ENCODE measurements at places on chromosomes 3 and 15.

DNA sequence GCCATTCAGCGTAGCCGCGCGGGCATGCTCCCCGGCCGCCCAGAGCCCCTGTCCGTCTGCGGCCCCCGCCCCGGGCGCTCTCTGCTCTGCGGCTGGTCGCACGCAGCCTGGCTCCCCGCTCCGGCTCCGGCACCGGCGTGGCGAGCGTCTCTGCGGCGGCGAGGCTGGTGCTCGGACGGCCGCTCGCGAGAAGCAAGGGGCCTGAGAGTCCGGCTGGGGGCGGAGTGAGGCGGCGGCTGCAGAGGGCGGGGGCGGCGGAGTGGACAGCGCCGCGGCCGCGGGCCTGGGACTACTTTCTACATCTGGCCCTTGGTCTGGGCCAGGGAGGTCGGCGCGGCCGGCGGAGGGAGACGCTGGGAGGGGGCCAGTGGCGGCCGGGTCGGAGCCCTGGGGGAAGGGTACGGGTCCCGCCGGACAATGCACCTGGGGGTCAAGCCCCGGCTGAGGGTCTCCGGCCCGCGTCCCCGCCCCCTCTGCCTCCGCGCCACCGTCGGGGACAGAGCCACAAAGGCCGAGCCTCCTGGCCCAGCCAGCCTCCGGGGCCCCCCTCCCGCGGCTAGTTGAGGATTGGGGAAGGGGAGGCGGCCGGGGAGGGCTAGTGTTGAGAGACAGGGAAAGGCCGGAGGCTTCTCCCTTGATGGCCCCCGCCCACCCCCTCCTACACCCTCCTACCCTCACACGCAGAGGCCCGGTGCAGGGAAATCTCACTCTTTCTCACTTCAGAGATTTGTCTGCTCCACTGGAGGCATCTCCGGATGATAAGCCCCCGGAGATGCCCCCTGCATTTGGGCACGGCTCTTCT, at the start of gene PRTG:
PRTG (minus strand) TSS at position 226 of the 802 bp plus-strand sequence; CDS start at position 5, 221 bp downstream.
- DNase-seq: no peak

GRCh38 chr3:192433704-192434103, 293.6 kb downstream of the FGF12 start:
- DNase-seq: no peak

- DNase-seq: peak; percentile 64
These were observed 24.6 kb upstream of the CORO2B start for GRCh38 chr15:68553994-68554720.

DNA sequence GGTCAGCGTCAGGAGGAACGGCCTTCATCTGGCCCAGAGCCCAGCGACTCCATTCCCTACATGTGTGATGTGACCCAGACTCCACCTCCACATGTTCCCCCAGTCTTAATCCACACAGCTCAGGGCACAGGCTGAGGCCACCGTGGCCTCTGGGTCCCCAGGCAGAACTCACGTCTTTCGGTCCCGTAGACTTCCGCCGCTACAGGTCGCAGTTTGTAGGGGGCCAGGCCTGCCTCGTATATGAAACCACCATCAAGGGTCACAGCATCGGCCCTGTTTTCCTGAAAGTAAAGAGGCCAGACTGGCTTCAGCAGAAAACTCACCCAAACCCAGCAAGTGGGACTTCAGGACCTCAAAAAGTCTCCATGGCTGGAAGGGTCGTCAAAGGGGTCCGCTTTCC, 8.6 kb downstream of the LTF start:
- DNase-seq: no peak

DNA sequence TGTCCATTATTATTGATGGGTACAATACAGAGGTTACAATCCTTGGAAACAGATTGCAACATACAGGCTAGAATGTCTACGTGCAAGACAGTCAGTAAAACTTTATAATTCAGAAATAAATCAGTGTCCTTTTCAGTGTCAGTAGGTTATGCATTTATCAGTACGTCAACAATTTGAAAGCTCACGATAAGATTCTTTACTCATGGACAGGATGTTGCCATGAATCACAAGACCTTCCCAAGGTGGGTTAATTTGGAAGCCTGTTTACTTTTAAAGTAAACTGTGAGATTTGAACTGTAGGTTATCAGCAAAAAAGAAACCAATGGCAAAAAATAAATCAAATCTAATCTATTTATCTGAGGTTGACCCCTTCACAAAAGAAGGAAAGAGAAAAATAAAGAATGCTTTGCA, 243.9 kb upstream of the AGTR1 start:
- no peak for DNase-seq

DNA sequence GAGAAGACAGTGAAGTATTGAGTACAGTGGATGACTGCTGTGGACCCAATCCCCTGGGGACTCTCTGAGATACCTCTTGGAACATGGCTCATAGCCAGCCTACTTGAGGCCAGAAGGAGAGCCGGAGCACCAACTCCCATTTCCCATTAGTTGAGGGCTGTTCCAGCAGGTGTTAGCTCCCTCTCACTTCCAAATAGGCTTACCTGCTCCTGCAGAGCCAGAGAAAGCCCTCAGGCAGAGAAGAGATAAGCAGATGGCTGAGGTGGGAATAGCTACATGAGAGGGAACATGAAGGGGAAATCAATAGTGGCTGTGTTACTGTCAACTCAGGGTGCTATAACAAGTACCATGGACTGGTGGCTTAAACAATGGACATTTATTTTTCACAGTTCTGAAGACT, 4.6 kb upstream of the CCK start:
- DNase-seq: no peak

GRCh38 chr3:156256256-156256655, 135.9 kb downstream of the KCNAB1 start:
- no peak for DNase-seq

DNA sequence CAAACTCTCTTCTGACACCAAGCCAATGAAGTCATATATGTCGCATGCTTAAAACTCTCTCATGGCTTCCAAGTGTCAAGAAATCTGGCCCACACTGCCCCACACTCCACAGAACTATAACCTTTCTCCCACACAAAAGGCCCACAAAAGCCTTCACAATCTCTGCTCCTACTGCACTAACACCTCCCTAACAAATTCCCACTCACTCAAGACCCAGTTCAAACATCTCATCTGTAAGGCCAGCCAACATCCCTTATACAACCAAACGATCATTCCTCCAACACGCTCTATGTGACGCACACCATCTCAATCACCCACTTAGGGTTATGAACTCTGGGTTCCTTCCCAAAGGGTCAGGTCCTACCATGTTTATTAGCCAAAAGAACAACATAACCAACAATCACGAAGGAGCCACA, 13.5 kb downstream of the TBC1D2B start:
- no peak for DNase-seq

- peak; percentile 74 for DNase-seq
These were observed 1.5 kb downstream of the MSL2 start for GRCh38 chr3:136194409-136195257.

DNA sequence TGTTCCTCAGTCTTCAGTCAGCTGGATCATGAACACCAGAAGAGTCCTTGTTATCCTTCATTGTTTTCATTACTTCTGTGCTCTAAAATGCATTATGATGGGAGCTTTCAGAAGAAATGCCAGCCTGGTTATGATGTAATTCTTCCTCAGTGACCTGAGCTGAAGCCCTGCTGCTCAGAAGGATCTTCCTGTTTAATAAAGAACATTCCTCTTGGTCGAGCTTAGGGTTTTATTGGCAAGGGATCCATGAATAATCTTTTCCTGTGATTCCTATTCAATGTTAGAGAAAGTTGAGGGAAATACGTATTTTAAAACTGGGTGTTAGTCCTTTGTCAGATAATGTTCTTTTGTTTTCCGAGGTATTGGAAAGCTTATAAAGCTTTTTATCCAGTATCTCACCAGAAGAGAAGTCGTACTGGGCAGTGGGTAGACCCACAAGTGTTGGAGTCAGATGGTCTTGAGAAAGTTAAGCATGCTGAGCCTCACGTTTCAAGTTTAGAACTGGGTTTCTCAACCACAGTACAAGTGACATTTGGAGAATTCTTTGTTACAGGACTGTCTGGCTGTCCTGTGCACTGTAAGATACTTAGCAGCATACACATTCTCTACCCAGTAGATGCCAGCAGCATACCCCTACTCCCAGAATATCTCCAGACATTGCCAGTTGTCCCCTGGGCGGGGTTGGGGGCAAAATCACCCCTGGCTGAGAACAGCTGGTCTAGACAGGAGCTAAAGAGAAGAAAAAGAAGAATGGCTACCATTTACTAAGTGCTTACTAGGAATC, 212.3 kb upstream of the BHLHE40 start:
- DNase-seq: no peak

Data from activated T-cell treated with anti-CD3 and anti-CD28 coated beads, Interleukin-2, amount 50 U/mL, for 24 hours (primary cell).